H1 (cell line): ENCODE measurements at places on chromosomes 2 and 18. TPM values are rescaled to one million over a fixed set of nuclear protein-coding genes. Genes with fewer than 3 reads are reported as not detected.

DNA sequence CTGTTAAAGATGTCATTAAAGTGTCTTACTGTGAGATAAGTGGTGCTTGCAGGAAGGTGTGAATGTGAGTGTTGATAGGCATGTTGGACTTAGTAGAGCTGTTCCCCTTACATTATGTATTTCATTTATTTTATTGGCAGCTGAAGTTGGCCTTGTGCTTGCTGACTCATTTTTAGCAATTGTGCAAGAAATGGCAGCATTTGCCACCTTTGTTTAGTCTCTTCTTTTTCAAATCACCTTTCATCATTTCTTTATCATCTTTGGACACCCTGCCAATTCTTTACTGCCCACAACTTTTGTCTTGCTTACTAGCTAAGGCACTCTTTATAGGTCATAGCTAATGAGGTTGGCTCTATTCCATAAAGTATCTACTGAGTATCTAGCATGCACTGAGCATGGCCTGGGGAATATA, 130.3 kb upstream of the LYPD6 start:
- H3K4me1 ChIP-seq = no peaks in the 10 kb centered on the region
- no peak overlapping the region for H3K4me3 ChIP-seq
- DNase-seq = no peak
- no peaks in the 10 kb centered on the region for H3K27me3 ChIP-seq
- H3K36me3 ChIP-seq = no peaks in the 10 kb centered on the region

DNA sequence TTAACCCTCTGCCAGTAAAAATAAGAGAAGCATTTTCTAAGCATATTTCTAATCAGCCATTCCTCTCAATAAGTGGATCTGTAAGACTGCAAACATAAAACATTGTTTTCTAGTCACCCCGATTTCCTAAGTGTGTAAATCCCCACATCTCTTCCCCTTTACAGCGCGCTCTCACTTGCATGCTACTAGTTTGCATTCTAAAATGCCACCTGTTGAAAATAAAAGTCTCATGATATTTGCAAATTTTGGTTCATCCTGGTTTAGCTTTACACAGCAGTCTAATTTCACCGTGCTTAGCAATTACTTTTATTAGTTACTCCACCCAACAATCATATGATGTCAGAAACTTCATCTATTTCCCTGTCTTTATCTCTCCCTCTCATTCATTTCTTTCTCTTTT, 1230.7 kb upstream of the ZEB2 start:
- H3K4me1 ChIP-seq = peaks cover 9% of the 10 kb centered on the region
- H3K36me3 ChIP-seq = no peaks in the 10 kb centered on the region
- no peaks in the 10 kb centered on the region for H3K27me3 ChIP-seq

Gene HOXD9
- not detected in 2 replicates for total RNA-seq

Gene TUBA4B
- total RNA-seq = 0.24 TPM in 1 of 2 replicates, not detected in the other

Gene ALPI
- total RNA-seq = not detected in 2 replicates
